ENCODE measurements at places on chromosomes 3 and 15. TPM values are rescaled to one million over a fixed set of nuclear protein-coding genes. Genes with fewer than 3 reads are reported as not detected.
A peak's percentile ranks its signal among the peaks of the same experiment; 100 is the strongest.

- no peaks in the 10 kb centered on the region for H3K36me3 ChIP-seq
- H3K27ac ChIP-seq: no peak overlapping the region
- H3K4me1 ChIP-seq: peaks cover 5% of the 10 kb centered on the region
- DNase-seq: no peak
- H3K27me3 ChIP-seq: peaks cover 21% of the 10 kb centered on the region
Measured at GRCh38 chr3:34248352-34248751, 449.9 kb downstream of the PDCD6IP start.

DNA sequence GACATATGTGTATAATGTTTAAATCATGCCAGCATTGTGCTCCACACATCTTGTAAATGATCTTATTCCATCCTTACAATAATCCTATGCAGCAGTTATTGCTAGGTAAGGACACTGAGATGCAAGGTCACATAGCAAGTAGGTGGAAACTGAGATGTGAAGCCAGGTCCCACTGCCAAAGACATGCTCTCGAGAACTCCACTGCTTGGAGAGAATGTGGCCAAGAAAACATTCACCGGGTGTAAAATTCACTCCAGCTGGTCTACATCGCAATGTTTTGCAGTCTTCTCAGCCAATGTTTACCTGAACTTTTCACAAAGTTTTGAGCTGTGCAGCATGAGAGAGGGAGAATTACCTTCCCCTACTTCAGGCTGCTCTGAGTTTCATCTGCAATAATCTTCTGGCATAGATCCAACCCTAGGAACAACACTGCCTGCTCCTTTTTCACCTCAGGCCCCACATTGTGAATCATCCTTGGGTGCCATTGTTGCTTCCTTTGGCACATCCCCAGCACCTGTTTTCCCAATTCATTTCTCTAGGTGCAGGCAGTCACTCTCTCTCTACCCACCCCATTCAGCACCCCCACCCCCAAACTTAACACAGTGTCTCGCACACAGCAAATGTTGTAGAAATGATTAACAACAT, 53.5 kb upstream of the PRTG start:
- no peak overlapping the region for H3K27ac ChIP-seq
- H3K4me1 ChIP-seq: peaks cover 22% of the 10 kb centered on the region
- H3K27me3 ChIP-seq: no peaks in the 10 kb centered on the region
- H3K4me3 ChIP-seq: no peak overlapping the region
- DNase-seq: no peak

DNA sequence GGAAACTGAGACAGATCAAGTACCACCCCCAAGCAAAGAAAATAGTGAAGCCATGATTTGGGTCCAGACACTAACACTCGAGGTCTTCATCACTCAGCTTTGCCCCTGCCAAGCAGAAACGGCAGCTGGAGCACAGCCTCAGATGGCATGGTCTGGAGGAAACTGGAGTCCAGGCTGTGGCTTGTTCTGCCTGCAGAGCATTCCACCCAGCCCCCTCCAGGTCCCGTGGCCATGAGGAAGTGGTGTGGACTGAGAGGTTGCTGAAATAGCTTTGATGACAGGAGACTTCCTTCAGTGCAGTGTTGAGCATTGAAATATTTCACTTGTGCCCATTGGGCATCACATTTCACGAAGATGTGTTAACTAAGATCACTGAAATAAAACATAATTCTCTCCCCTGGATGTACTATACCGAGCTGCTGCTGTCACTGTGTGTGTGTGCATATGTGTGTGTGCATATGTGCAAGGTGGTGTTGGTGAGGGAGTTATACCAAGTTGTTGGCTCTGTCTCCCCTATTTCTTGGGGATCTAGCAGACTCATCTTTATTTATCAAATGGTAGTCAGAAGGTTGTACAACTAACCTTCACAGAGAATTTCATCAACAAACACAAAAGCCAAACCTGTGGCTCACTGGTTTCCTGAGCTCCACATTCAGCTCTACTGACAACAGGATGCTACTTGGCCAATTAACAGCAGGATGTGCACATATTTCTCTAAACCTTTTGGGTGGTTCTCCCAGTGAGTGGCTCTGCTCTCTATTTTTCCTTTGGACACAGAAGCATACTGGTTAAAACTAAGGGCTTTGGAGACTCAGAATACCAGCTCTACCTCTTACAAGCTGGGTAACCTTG, 660.1 kb upstream of the CFAP20DC start:
- H3K27ac ChIP-seq: no peak overlapping the region
- peaks cover 10% of the 10 kb centered on the region for H3K27me3 ChIP-seq
- H3K4me3 ChIP-seq: no peak overlapping the region
- no peaks in the 10 kb centered on the region for H3K4me1 ChIP-seq
- H3K36me3 ChIP-seq: peaks cover 14% of the 10 kb centered on the region

DNA sequence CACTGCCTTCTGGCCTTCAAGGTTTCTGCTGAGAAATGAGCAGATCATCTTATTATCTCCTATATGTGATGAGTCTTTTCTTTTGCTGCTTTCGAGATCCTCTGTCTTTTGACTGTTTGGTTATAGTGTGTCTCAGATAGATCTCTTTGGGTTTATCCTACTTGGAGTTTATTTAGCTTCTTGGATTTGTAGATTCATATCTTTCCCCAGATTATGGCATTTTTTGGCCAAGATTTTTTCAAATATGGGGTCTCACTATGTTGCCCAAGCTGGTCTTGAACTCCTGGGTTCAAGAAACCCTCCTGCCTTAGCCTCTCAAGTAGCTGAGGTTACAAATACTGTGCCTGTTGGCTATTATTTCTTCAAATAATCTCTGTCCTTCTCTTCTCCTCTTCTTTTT, 150.3 kb downstream of the PDE8A start:
- no peaks in the 10 kb centered on the region for H3K27me3 ChIP-seq
- H3K4me3 ChIP-seq: no peak overlapping the region
- no peak overlapping the region for H3K27ac ChIP-seq

DNA sequence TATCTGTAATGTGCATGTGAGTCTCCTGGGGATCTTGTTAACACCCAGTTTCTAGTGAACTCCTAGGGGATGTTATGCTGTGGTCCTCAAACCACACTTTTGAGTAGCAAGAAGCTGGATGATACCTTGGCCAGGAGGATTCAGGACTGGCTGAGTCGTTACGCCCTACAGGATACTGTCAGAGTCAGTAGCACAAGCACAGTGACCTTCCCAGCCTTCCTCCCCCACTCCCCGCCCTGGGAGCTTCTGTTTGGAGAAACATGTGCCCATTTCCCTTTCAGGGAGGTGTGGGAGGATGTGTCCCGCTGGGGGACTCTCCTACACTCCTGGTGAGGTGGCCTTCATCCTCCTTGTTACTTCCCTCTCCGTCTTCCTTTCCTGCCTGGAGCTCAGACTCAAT, 76.4 kb upstream of the TRPM1 start:
- H3K4me1 ChIP-seq: peaks cover 16% of the 10 kb centered on the region
- no peaks in the 10 kb centered on the region for H3K36me3 ChIP-seq
- H3K27ac ChIP-seq: no peak overlapping the region
- DNase-seq: no peak

DNA sequence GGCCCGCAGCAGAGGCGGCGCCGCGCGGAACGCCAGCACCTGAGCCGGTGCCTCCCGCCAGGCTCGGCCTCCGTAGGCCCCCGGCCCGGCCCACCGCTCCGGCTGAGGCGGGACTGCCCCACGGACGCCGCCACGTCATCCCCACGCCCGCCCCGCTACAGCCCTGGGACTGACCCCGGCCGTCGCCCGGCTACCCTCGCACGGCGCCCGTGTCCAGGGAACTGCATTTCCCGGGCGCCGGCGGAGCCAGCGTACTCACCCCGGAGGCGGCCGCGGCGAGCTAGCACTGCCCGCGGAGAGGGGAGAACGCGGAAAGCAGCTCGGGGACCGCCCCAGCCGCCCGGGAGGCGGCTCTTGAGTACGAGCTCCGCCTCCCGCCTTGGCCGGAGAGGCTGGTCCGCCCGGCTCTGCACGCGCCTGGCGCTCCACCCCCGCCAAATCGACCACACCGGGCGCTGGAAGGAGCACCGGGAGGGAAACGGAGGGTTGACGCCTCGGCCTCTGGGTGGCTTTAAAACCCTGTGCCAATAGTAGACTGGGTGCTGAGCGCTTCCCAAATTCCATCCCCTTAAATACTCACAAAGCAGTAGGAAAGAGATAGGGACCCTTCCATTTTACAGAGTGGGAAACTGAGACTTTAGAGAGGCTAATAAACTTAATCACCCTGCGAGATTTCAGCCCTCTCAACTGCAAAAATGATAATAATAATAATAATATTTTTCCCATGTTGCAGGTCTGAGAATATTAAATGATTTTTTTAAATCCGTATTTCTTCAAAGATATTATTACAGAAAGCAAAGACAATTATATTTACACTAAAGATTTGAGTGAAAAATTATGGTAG, at the start of gene B4GALT4:
Gene B4GALT4, minus strand, starts transcription at position 288 of the 844 bp plus-strand sequence. CDS start 10,779 bp downstream, outside the sequence.
- H3K36me3 ChIP-seq: peaks cover 15% of the 10 kb centered on the region
- DNase-seq: peak; percentile 90
- peak within 1 kb of the TSS; percentile 85 for H3K4me3 ChIP-seq
- H3K27ac ChIP-seq: peak within 1 kb of the TSS; percentile 91
- H3K4me1 ChIP-seq: peaks cover 13% of the 10 kb centered on the region

- H3K27me3 ChIP-seq: peaks cover 5% of the 10 kb centered on the region
- H3K36me3 ChIP-seq: peaks cover 7% of the 10 kb centered on the region
- no peak overlapping the region for H3K4me3 ChIP-seq
- 0 out of 2 replicates have a peak overlapping the region, but pooled peaks have one; percentile 26 for H3K27ac ChIP-seq
- H3K4me1 ChIP-seq: peaks cover 19% of the 10 kb centered on the region
Measured at GRCh38 chr3:139746481-139746880, 68.7 kb upstream of the NMNAT3 start.

- peaks cover 13% of the 10 kb centered on the region for H3K36me3 ChIP-seq
- DNase-seq: no peak
- H3K27ac ChIP-seq: no peak overlapping the region
Measured at GRCh38 chr15:78007211-78007931, 70.1 kb downstream of the TBC1D2B start.

- H3K4me1 ChIP-seq: peaks cover 15% of the 10 kb centered on the region
- no peaks in the 10 kb centered on the region for H3K27me3 ChIP-seq
- no peak for DNase-seq
- H3K36me3 ChIP-seq: no peaks in the 10 kb centered on the region
- no peak overlapping the region for H3K4me3 ChIP-seq
Measured at GRCh38 chr15:72856549-72857040, 73.0 kb upstream of the ADPGK start.

- H3K36me3 ChIP-seq: no peaks in the 10 kb centered on the region
- no peak overlapping the region for H3K4me3 ChIP-seq
- no peaks in the 10 kb centered on the region for H3K27me3 ChIP-seq
- no peak for DNase-seq
- 0 out of 2 replicates have a peak overlapping the region, but pooled peaks have one; percentile 5 for H3K27ac ChIP-seq
Measured at GRCh38 chr3:195448205-195448875, 5.5 kb upstream of the ACAP2 start.

DNA sequence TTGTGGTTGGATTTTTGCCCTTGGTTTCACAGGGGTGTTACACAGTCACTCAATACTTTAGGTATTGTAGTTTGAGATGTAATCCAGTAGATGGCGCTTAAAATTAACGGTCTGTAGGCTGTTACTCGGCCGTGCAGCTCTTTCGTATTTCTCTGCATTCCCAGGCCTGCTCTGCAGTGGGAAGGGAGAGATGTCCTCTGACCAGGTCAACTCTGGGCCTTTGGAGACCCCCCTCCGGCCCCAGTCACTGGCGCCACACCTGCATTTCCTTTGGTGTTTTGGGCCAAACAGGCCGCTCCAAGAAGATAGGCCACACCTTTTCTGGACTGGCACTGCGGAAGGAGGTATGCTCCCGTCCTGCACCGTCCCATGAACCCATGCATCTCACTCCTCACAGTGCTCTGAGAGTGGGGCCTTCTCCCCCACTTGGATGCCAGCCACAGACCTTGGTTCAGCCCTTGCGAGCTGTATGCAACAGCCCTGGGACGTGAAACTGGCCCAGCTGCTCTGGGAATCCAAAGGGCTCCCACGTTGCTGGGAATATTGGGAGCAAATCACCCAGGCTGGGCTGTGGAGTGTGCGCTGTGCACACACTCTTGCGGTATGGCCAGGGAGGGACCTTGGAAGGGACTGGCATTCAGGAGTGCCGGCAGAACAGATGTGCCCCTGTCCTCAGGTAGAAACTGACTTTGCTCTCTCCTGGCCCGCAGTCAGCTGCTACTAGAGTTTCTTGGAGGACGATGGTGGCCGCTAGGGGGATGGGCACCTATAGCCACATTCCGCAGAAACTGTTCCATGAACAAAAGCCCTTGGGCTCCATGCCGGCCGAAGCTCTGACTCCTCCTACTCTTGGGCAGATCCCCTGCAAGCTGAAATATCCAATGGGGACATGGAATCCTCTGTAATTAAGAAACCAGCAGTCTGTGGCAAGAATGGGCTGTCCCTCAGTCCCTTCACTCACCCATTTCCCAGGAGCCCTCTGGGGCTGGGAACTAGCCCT, 410.5 kb upstream of the CADM2 start:
- peak; percentile 77 for DNase-seq
- peak overlapping the region; percentile 33 for H3K4me3 ChIP-seq
- no peaks in the 10 kb centered on the region for H3K27me3 ChIP-seq
- H3K36me3 ChIP-seq: no peaks in the 10 kb centered on the region
- peaks cover 19% of the 10 kb centered on the region for H3K4me1 ChIP-seq
- H3K27ac ChIP-seq: peak overlapping the region; percentile 45

- no peaks in the 10 kb centered on the region for H3K27me3 ChIP-seq
- peaks cover 56% of the 10 kb centered on the region for H3K4me1 ChIP-seq
- H3K36me3 ChIP-seq: no peaks in the 10 kb centered on the region
- no peak overlapping the region for H3K4me3 ChIP-seq
Measured at GRCh38 chr3:42443819-42444436, 33.5 kb upstream of the LYZL4 start.

DNA sequence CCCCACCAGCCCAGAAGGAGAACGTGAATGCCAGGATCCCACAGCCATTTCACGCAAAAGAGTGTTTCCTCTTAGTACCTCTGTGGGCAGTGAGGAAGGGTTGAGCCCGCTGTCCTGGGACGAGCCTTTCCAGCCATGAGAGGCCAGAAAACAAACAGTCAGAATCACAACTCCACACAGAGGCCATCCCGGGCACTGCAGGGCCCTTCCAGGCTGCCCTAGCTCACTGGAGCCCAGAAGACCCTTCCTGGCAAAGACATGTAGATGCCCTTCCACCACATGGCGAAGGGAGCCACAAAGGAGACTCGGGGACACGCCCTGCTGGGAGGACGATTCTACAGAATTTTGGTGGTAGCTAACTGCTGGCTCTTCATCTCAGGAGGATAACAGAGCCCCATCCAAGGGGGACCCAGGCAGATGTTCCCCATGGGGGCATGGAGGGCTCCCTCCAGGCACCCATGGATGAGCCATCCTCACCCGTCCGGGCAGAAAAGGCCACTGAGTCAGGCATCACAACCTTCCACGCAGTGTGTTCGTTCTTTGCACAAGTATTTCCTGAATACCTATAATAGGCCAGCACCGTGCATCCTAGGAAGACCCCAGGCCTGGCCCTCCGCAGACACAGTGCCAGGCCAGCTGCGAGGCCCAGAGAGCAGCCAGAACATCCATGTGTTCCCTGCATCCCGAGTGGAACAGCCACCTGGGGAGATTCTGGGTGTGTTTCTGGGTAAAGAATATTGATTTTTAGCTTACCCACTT, 47.2 kb downstream of the SLC12A8 start:
- H3K4me1 ChIP-seq: peaks cover 11% of the 10 kb centered on the region
- H3K4me3 ChIP-seq: no peak overlapping the region
- no peaks in the 10 kb centered on the region for H3K36me3 ChIP-seq

- H3K4me1 ChIP-seq: peaks cover 13% of the 10 kb centered on the region
- no peak overlapping the region for H3K27ac ChIP-seq
- no peaks in the 10 kb centered on the region for H3K27me3 ChIP-seq
- H3K36me3 ChIP-seq: no peaks in the 10 kb centered on the region
- DNase-seq: no peak
- H3K4me3 ChIP-seq: no peak overlapping the region
Measured at GRCh38 chr3:46065294-46065705, 38.0 kb upstream of the XCR1 start.

The CACNA1D gene
- 3.6 TPM for total RNA-seq

The FAM174B gene
- total RNA-seq: 22.1 TPM

The RARB gene
- total RNA-seq: not detected

The SEMA3F gene
- 49.0 TPM for total RNA-seq

The CLRN1 gene
- total RNA-seq: not detected

Data from WTC11 (cell line).